Right renal pelvis (tissue), 4 donors: ENCODE measurements at places on chromosomes 5 and 9. TPM values are rescaled to one million over a fixed set of nuclear protein-coding genes. Genes with fewer than 3 reads are reported as not detected.

GRCh38 chr5:54194318-54194717, 116.1 kb downstream of the ARL15 start:
- no peak for DNase-seq

DNA sequence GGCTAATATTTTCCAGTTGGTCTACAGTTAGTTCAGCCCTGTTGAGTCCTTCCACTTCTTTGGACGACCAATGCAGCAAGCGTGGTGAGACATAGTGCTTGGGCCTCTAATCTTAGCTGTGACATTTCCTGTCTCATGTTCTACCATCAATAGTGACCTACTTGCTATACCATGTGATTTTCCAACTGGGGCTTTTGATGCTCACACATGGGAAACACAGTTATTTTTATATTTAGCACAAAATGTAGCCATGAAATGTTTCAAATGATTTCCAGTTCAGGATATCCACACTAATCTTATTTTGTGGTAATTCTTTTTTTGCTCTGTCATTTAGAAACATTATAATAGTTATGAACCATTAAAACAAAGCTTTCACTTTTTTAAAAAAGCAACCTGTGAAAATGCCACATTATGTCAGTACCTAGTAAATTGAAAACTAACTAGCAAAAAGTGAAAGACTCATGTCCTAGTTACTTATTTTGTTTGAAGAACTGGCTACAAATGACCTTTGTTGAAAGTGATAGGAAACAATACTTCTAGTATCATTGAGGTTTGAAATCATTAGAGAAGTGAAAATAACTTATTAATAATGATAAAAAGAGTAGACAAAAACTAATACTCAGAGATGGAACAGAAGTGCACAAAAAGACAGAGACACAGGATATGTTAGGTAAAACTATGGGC, 18.3 kb downstream of the MARCHF3 start:
- no peak for DNase-seq

GRCh38 chr5:21680641-21681040, 1172.5 kb downstream of the CDH12 start:
- no peak for DNase-seq

DNA sequence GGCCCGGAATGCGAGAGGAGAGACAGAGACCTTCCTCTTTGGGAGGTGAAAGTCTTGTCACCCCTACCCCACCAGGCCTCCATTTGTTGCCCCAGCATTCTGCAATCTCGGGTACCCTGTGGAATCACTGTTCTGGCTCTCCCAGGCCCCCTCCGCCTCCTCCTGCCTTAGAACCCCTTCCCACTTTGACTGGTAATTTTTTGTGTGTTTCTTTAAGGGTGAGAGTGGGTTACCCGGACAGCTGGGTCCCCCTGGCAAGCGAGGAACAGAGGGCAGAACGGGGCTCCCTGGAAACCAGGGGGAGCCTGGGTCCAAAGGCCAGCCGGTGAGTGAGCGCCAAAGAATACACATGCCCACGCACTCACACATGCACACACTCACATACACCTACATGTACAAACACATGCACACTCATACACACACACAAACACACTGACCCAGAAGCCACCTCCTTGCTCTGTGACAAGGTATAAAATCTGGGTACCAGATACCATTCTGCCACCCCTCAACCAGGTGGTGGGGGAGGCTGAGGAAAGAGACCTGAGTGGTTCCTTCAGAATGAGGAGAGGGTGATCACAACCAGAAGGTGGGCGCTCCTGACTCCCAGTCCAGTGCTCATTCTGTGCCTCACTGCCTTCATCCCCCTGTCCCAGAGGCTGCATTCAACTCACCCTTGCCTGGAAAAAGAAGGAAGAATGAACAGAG, 30.9 kb upstream of the ORM1 start:
- DNase-seq = no peak

- no peak for DNase-seq
Measured at GRCh38 chr9:133457233-133457632, 2.5 kb upstream of the CACFD1 start.

DNA sequence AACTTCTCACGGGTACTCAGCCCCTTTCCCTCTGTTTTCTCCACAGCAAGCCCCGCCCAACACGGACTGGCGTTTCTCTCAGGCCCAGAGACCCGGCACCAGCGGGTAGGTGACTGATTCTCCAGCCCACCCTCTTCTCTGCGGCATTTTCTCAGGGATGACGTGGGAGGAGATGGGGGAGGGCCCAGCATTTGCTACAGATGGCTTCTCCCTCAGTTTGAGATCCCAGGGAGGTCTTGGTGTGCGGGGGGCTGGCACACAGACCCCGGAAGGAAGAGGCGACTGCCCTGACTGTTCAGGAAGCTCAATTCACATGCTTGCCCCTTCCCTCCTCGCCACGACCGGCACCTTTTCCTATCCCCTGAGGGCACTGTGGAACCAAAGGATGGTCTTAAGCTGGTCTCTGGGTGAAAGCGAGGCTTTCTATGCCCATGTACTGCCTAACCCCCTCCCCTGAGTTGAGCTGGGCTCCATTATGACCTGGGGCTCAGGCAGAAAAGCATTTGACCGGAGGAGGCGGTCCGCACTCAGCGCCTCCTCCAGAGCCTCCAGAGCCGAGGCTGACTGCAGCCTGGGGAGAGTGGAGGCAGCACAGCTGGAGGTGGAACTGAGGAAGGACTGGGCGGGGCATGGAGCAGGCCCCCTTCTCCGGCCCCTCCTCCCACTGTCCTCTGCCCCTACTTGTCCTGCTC, 6.0 kb downstream of the PCDHGC5 start:
- no peak for DNase-seq

DNA sequence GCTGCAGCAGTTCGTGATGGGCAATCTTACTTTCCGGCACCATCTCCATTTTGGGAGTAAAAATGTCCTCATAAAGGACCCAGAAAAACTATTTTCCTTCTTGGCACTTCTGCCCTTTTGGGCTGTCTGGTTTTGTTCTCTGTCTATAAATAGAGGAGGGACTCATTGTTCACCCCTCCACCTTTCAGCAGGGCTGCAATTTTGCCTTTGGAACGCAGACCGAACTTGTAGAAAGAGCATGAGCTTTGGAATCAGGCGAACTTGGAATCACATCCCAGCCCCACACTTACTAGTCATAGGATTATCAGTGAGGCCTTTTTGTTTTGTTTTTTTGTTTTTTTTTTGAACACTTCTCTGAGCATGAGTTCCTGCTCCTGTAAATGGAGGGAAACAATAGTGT, 178.1 kb upstream of the IL12B start:
- no peak for DNase-seq

GRCh38 chr5:169299191-169299662, 1.7 kb downstream of the SLIT3 start:
- DNase-seq = no peak

The TMC1 gene
- polyA plus RNA-seq = 0.69 TPM

DNA sequence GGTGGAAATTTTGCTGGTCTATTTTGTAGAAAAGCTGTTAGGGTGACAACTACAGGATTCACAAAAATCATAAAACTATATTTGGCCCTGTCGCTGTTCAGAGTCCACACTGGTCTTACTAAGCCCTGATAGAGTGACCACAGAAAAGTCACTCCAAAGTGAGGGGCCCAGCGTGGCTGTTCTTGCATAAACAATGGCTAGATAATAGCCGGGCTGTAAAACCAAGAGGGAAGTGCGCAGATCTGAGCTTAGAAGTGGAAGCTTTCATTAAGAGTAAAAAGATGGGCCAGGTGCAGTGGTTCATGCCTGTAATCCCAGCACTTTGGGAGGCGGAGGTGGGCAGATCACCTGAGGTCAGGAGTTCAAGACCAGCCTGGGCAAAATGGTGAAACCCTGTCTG, 15.5 kb upstream of the CTSL start:
- DNase-seq = no peak

The CBY3 gene
- 0.42 TPM for polyA plus RNA-seq

DNA sequence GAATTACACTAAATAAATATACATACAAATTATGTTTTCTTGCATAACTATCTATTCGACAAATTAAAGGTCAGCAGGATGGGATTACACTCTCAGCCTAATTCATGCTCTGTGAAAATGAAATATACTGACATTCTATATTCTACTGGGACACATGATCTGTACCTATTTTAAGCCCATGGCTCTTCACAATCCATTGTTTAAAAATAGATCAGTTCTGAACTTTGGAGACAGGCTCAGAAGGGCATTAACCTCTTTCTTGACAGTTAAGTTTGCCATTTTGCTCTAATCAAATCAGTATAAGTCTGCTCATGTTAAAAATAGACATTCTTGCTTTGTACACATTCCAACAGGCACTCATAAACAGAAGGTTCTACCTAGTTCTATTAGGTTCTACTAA, 361.2 kb downstream of the HCN1 start:
- DNase-seq = no peak

The BHMT gene
- polyA plus RNA-seq = 305 TPM

DNA sequence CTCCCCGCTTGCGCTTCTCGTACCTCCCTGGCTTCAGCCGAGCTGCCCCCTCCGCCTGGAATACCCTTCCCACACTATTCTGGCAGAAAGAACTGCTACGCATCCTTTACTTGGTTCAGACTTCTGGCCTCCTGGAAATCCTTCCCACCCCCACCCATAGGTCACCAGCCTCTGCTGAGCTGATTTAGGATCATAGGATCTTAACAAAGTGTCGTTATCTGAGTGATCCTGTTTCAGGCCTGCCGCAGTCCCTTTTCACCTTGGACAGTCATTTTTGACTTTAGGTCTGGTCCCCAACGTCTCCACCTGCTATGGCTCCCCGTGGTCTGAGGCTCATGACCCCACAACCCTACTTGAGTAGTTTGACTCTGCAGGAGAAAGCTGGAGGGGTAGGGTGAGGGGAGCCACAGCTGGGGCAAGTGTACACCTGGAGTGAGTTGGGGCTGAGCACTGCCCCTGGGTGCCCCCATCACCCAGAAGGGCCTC, 27.3 kb downstream of the EGR1 start:
- no peak for DNase-seq

- no peak for DNase-seq
Measured at GRCh38 chr9:115694991-115695390, 458.6 kb upstream of the PAPPA start.

The C9orf153 gene
- polyA plus RNA-seq = 0.16 TPM

DNA sequence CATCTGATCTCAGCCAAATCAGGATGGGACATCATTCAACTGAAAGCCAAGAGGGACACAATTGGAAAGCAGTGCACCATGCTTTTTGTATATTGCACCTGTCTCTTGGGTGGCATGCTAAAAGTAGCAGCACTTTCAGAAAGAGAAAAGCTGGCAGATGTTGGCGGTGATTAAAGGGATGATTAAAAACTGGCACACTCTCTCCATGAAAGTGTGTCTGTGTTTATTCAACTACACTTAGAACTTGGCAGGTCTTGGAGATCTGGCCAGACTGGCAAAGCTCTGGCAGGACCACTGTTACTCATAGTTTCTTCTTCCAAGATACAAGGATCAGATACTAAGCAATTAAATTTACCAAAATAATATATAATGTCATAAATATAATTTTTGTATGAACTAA, 112.9 kb upstream of the ELAVL2 start:
- DNase-seq = no peak

The CCNI2 gene
- polyA plus RNA-seq = 3.7 TPM

The WNK2 gene
- polyA plus RNA-seq = 13.2 TPM

GRCh38 chr9:16062542-16063240, 509.8 kb downstream of the CCDC171 start:
- no peak for DNase-seq

The S1PR3 gene
- polyA plus RNA-seq = 53.9 TPM

The SV2C gene
- 0.35 TPM for polyA plus RNA-seq

DNA sequence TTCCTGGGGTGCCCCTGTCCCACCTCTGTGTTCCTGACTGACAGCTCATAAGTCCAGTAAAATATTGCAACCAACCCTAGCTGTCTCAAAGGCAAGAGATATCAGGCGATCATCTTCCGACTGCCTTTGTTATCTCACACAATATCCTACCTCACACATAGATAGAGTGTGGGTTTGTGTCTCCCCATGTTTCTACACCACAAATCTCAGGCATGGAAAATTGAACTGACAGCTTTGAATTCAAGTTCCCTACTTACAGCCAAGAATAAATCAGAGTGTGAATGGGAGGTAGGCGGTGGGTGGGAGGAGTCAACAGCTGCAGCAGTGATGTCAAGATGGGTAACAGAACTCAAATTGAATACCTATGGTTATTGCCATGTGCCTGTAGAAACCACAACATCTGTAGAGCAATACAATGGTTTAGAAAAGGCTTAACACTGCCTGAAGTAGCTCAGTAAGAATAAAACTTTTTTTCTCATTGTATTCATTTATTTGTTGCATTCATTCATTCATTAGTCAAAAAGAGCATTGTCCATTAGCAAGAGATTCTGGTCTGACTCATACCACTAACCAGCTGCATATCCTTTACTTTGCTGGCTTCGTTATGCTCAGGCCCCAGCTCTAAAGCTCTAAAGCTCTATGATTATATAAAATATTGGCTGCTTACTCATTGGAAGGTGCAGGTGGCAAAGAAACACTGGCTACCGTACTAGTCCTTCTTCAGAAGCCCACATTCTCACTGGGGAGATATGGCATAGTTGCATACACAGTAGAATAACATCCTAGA, 108.2 kb upstream of the DMAC1 start:
- no peak for DNase-seq

GRCh38 chr9:92044936-92045335, 70.3 kb downstream of the SPTLC1 start:
- DNase-seq = no peak

The GAPT gene
- 1.3 TPM for polyA plus RNA-seq

The ECSCR gene
- polyA plus RNA-seq = 27.8 TPM
